T follicular helper cell (primary cell): ENCODE measurements at places on chromosomes 4 and X.

GRCh38 chrX:68419975-68420374 is 13.3 kb downstream of the OPHN1 start:
- no peak for DNase-seq

GRCh38 chr4:171785388-171785787 is 27.8 kb upstream of the GALNTL6 start:
- no peak for DNase-seq

DNA sequence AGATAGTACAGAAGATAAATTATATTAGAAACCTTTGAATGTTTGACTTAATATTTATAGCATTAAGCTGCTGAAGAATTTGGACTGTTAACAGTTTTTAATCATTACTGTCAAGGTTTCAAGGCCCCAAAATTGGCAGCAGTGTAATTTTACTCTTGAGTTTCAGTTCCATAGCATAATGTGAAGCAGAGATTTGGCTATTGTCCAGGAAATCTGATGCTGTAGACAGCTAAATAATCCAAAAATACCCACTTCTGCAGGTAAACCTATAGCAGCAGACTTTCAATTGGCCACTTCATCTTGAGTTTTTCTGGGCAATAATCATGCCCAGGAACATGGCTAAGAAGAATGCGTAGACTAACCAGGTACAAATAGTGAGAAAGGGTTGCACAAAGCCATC is 85.0 kb downstream of the RCHY1 start:
- no peak for DNase-seq

DNA sequence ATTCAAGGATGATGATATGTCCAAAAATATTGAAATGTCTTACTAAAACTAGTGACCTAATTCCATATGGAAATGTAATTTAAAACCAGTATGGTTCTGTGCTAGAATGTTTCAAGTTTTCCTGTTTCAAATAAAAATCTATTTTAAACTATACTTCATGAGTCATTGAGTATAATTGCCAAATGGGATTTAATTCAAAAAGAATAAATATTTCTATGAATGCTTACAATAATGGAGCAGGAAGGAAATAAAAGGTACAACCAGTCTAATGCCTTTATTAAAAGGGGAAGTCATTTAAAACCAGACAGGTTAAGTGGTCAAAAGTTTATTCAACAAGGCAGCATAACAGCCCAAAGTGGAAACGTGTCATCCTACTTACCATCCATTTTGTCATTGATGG is 2347.1 kb downstream of the PCDH7 start:
- DNase-seq, result no peak

DNA sequence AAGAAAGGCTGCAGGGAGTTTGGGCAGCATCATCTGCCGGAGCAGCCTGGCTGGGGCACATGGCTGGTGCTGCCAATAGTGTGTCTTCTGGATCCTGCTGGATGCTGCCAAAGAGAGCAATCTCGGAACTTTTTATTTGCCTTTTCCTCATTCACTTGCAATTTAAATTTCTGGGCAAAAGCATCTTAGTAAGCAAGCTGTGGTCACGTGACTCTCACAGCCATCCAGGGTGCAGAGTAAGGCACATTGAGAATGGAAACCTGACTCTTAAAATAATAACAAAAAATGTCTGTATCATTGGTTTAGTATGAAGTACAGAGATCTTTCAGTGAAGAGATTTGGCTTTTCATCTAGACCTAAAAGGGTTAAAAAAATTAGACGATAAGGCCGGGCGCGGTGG is 910.3 kb downstream of the STIM2 start:
- DNase-seq, result no peak

DNA sequence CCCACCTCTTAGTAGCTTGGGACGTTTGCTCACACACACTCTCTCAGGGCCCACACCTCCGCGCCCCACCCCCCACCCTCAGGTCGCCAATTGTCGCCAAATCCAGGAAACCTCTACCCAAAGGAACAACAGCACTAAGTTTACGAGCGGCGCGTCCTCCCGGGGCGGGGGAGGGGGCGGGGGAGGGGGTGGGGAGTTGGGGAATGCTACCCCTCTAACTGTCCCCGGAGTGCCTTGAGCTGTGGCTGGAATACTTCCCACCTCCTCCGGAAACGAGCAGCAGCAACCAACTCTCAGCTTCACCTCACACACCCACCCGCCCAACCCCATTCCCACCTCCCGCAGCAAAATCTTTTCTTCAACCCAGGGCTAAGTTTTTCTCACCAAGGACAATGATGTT is 135.6 kb upstream of the ZIC3 start:
- DNase-seq, result no peak

- DNase-seq, result no peak
These were observed 89.3 kb downstream of the MGST2 start for GRCh38 chr4:139754938-139755337.

DNA sequence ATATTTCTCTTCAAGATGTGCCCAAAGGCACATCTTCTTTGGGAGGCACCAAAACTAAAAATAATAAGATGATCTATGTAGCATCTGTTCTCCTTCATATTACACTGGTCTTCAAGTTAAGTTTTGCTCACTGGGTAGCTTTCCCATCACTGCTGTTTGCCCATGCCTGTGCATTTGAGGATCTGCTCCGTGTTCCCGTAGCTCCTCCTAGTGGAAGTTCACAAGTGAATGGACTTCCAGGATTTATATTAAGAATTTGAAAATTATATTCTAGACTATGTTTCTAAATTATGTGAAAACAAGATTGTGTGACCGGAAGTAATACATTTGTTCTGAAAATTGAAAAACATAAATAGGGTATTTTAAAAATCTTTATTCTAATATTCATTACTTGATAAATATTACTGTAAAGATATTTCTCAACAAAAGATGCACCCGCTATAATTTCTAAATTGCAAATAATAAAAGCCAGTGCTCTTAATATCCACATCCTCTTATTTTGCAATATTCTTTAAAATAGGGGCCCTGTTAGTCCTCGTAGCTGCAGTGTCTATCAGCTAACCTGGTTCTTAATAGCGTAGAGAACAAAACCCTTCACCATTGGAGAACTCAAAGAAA is 147.7 kb downstream of the RBM46 start:
- DNase-seq, result no peak
